HS-5 (cell line): ENCODE measurements at places on chromosomes 13 and 19.

GRCh38 chr13:50055454-50055853 is 40.2 kb downstream of the KCNRG start:
- no peak for DNase-seq

DNA sequence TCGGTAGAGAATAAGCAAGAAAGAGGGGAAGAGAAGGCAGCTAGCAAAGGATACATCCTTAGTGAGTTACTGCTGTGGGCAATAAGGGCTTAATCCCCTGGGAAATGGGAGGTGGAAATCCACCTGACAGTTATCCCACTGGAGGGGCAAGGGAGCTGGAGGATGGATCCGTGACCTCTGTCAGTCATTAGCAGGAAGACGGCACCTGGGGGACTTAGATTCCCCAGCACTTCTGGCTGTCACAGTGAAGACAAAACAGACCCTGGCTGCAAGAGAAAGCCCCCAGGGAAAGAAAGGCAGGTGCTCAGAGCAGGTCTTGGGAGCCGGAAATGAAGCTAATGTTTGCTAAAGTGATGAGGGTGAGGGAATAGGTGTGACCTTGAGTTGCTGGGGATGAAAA is 70.4 kb upstream of the MRI1 start:
- DNase-seq, result no peak

DNA sequence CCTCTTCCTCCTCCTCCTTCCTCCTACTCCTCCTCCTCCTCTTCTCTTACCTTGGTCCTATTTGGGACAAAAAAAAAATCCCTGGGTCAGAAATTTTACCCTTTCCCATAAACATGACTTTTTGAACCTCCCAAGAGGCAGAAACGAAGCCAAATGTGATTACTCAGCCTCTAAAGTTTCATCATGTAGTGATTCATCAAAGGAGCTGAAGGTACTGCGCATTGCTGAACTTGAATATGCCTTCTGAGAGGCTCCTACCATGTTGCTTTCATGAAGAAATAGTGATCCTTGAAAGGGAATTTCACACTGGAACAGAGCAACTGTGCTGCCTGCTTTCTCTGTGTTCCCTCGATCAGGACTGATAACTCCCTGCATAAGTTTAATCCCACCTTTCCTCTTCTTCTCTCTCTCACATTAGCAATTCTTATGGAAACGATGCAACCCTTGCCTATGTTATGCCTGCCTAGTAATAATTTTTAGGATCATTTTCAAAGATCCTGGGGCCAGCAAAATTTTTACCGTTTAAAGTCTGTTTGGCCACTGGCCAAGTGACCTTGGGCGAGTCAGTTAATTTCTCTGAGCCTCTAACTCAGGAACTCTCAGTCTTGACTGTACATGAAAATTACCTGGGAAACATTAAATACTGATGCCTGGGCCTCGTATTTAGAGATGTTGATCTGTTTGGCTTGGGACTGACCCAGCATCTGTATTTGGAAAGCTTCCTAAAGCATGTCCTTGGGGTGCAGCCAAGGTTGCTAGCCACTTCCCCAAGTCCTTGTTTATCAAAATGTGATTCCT is 149.5 kb downstream of the DCT start:
- peak; percentile 61 for DNase-seq

DNA sequence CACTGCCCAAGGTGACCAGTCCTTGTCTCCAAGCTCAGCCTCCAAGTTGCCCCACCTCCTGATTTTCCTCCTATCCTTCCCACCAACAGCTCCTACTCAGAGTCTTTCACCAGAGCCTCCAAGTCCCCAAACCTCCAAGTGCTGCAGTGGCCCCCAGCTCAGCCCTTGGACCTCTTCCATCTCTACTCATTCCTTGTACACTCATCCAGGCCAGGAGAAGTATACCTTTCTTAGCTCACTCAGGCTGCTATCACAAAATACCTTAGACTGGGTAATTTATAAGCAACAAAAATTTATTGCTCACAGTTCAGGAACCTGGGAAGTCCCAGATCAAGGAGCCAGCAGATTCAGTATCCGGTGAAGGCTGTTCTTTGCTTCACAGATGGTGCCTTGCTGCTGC is 11.3 kb downstream of the ATP7B start:
- no peak for DNase-seq

- DNase-seq, result no peak
These were observed at the start of gene CYP4F22 for GRCh38 chr19:15508035-15508710. Gene CYP4F22, plus strand, starts transcription at chr19:15508525. Its CDS starts 16,812 bp downstream, at chr19:15525337.

- no peak for DNase-seq
These were observed 118.5 kb downstream of the ABCC4 start for GRCh38 chr13:95182570-95183265.

DNA sequence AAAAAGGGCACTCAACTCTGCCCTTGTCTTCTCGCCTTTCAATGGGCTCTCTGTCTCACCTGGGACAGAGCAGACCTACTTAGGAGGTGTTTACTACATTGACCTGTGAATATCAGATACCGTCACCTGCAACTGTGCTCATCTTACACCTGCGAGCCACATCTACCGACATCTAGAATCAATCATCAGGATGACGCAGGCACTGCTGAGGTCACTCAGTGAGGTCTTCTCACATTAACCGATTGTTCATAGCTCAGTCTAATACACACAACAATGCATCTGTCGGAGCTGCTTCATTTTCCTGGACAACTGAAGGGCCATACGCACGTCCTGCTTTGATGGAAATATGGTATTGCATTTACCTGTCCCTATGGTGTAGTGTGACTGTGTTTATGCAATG is 211.9 kb downstream of the FGF9 start:
- DNase-seq, result no peak

GRCh38 chr13:55439450-55439849 is 1701.3 kb upstream of the PRR20A start:
- DNase-seq, result no peak

GRCh38 chr19:17441241-17442021 is 7.0 kb downstream of the TMEM221 start:
- no peak for DNase-seq

DNA sequence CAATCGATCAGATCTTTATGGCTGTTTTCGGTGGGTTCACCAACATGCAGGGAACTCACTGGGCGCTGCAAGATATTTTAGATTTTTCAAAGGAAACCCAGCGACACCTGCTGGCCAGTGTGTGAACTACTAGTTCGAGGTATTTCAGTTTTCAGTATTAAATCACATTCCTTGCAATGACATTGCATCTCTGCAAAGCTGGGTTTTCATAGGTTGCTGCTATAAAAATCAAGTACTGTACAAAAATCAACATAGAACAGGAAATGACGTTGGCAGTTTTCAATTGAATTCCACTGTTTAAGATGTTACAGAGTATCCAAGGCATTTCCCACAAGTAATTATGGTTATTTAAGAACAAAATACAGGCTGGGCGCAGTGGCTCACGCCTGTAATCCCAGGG is 17.6 kb downstream of the LIG1 start:
- peak; percentile 29 for DNase-seq

- DNase-seq, result no peak
These were observed 8.8 kb downstream of the ZFP28 start for GRCh38 chr19:56547535-56547934.

DNA sequence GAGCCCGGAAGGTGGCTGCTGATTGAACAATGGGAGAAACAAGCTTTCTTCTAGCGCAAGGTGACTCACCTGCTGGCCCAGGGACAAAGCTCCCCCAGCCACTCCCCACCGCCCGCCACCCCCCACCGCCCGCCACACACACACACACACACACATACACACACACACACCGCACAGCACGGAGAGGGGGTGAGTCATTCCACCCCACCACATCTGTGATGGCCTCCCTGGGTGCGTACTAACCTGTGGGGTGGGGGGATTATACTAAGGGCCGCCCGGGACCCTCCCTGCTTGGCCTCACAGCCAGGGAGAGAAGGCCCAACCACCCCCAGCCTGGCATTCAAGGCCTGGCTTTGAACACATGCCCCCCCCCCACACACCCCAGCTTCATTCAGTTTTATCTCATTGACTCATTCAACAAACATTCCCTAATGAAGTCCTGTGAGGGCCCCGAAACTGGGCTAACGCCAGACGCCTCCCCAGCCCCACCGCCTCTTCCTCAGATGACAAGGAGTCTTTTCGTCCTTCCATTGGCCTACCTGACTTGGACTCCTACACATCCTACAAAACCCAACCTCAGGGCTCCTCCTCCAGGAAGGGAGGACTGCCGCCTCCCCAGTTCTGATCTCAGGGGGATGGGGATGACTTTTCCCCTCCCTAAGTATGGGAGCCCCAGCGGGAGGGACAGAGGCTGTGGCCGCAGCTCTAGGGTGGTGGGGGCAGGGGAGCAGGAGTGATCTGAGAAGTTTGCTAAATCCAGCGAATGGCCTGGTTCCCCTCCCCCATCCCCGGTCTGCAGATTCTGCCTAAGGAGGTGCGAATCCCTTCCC is 5.8 kb upstream of the ONECUT3 start:
- peak; percentile 53 for DNase-seq

DNA sequence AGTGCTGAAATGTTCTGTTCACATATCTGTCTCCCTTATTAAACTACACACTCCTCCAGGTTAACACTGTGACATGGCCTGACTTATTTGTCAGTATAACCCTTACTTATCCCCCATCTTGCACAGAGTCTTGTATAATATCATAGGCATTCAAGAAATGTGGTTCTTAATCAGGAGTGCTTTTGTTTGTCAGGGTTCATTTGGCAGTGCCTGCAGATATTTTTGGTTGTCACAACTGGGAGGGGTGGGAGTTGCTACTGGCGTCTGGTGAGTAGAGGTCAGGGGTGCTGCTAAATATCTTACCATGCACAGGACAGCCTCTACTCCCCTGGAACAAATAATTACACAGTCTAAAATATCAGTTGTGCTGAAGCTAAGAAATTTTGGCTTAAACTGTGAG is 20.4 kb upstream of the OBI1 start:
- no peak for DNase-seq

GRCh38 chr19:36041831-36042230 is 9.2 kb upstream of the CLIP3 start:
- DNase-seq, result peak; percentile 67

DNA sequence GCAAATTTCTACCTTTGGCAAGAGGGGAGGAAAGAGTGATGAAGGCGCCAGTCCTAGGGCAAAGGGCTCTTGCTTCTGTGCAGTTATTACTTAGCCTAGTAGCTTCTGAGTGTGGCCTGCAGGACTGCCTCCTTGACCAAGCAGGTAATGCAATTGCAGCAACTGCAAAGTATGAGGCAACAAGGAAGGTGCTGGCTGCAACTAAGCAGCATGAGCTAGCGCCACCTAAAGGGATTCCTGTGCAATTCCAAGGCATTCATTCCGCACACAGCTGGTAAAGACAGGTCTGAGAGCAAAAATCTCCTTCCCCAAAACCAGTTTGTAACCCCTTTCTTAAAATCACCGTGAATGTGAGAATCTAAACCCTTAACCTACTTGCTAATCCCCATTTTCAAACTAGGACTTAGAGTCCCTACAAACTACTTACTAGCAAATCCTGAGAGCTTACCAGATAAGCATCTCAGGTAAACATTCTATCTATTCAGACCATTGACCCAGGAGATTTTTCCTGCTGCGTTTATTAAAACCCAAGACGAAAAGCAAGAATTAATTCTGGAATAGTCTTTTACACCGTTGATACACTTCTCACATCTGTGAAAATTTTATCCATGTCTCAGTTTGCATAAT is 62.9 kb downstream of the DCT start:
- DNase-seq, result no peak

DNA sequence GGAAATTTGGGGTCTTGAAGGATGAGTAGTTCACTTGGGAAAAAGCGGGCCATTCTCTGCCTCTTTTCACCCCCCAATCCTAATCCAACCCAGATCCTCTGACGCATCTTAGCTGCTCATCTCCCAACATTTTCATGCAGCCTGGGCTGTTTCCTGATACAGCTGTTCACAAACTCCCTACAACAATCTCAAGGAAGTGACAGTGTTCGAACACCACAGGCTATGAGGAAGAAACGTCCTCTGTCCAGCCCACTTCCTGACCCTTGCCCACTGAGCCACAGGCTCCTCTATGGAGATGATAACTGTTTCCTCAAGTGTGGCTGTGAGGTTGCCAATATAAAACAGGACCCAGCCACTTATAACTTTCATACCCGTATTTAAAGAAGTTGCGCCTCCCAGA is 16.2 kb downstream of the LMTK3 start:
- no peak for DNase-seq

DNA sequence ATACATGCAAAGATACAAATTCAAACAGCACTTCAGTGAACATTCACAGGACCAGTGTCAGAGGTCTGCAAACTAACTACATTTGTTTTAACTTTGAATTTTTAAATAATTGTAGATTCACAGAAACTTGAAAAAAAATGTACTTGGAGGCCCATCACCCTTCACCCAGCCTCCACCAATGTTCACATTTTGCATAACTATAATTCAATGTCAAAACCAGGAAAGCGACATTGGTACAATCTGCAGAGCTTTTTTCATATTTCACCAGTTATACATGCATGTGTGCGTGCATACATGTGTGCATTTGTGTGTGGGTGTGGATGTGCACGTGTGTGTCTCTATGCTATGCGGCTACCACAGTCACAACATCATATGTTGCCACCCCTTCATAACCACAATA is 18.9 kb downstream of the CEACAM3 start:
- no peak for DNase-seq

DNA sequence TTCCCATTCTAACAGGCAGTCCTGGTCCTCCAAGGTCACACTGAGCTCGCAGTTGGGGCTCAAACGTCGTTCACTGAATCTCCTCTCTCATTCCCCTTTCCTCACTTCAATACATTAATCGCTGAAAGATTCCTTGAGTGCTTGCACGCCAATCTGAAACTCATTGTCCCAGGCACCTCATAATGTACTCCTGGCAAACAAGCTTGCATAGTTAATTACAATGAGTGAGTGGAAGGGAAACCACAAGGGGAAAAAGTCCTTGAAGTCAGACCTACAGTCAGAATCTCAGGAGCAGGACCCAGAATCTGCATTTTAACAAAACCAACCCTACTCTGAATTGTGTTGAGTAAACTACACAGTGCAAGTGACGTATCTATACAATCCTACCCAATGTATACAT is 86.9 kb downstream of the CRYL1 start:
- DNase-seq, result no peak

DNA sequence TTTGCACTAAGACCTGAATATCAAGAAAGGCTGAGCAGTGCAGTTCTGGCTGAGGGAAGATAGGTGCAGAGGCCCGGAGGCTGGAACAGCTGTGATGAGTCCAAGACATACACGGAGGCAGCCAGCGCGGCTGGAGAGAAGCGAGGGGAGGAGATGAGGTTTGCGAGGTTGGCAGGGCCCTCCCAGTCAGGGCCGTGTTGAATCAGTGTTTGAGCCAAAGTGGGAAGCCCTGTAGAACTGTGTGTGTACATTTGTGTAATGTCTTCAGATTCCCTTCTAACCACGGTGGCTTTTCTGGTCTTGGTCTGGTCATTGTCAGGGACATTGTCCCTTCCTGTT is 34.9 kb downstream of the PAK4 start:
- DNase-seq, result no peak

GRCh38 chr13:100274942-100275506 is 186.1 kb downstream of the PCCA start:
- DNase-seq, result no peak

GRCh38 chr19:5218255-5218855 is 122.3 kb downstream of the PTPRS start:
- DNase-seq, result no peak
